ENCODE measurements at places on chromosomes 12 and 14.

GRCh38 chr12:101876322-101876860, 989 bp upstream of the DRAM1 start:
- DNase-seq, result no peak

GRCh38 chr14:72786378-72787350, 107.2 kb downstream of the DPF3 start:
- DNase-seq, result no peak

- DNase-seq, result no peak
Observed at GRCh38 chr14:102469261-102469660, 40.3 kb downstream of the ANKRD9 start.

GRCh38 chr14:38040411-38040810, 167.3 kb upstream of the SSTR1 start:
- no peak for DNase-seq

DNA sequence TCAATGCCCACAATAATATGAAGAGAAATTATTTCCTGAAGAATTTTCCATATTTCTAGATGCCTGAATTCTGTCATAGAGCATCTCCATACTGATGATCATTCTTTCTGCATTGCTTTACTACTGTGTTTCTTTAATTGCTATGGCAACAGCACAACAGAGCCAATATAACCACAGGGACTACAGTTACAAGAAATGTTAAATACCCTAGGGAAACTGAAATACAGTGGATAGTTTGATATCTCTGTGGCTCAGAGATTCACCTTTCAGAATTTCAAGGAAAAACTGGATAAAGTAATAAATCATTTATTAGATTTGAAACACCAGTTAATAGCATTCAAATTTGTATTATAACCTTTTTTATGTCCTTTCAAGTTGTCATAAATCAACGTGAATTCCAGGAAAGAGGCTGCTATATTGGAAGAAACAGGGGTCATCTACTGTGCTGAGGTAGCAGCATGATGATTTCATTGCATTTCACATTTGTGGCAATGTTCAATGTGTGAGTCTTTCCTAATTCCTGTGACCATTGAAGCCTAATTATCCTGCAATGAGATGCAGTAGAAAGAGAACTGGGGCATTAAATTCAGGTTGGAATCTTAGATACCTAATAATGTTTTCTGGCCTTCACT, 267.1 kb downstream of the LRFN5 start:
- no peak for DNase-seq

DNA sequence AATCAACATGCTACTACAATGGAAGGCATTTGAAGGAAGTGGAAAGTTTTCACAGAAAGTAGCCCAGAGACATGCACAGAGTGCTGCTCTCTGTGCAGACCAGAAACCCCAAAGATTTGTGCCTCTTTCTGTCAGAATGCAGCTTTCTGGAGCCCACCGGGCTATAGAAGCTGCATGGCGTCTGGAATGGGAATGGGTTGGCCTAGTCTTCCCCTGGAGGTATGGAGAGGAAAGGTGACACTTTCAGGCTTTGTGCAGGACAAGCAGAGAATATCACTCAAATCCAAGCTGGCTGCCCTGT, 21.3 kb upstream of the ZFP36L1 start:
- no peak for DNase-seq

DNA sequence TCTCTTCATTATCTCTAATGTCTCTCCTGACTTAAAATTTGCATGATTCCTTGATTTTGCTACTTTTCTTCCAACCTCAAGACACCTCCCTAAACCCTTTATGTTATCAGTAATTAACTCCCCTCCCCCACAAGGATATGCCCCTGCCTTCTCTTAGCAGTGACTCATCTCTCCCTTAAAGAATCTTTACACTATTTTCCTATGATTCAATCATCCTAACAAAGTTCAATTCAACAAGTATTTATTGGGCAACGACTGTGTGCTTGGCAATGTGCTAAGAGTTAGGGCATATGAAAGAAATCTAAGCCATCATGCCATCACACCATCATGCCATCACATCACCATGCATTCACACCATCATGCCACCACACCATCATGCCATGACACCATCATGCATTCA, 80.1 kb downstream of the ANO2 start:
- DNase-seq, result no peak

DNA sequence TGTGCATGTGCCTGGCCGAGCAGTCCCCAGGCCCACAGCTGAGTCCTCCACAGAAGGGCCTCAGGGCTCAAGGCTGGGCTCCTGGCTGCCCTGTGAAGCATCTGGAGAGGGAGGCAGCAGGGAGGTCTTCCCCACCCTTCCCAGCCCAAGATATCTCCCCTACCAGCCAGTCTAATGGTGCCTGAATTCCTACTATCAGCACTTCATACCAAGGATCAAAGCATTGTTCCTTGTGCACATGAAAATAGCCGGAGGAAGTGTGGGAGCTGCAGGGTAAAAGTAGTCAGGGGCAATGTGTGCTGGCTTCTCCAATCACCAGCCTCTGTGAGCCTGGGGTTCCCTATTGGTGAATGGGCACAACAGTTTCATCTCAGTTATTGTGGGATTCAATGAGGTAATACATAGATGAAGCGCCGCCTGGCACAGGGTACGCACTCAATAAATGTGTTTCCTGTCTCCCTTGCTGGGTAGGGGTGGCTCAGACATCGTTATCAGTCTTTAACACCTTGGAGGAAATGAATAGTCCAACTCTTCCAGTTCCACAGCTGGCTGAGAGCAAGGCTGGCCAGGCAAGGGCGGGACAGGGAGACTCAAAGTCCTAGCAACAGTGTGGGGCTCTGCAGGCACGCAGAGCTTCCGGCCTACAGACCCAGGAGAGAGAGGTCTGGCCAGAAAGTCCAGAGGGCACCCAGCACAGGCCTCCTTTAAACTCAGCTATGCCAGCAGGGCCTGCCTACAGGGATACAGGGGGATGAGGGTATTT, 39.1 kb upstream of the PNMA1 start:
- peak; percentile 95 for DNase-seq

DNA sequence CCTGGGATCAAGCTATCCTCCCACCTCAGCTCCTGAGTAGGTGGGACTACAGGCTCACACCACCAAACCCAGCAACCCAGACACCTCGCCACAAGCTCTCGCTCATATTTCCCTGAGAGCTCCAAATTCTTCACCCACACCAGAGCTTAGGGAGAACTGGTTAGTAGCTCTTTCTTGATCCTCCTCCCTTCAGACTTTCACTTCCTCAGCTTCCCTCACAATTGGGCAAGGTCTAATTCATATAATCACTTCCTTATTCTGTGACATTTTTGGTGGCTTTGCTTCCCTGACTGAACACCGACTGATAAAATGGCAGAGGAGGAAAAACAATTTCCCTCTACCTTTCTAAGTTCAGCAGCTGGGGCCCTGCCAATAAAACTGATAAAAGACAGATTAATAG, 88.5 kb downstream of the GXYLT1 start:
- DNase-seq, result peak; percentile 83

DNA sequence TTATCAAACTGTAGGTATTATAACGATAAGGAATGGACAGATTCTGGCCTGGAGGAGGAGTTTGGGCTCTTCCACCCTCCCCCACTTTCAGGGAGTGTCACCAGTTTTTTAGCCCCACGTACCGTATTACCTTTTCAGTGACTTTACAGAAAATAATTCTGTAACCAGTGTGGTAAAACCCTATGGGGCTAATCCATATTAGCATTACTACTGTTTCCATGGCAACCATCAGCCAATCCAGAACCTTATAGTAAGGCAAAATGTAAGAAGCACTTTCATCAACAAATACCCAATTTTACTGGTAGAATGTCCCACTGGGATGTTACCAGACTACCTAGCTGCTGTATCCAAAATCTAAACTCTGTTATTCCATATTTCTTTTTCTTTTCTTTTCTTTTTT, 50.7 kb downstream of the BICDL1 start:
- DNase-seq, result no peak

DNA sequence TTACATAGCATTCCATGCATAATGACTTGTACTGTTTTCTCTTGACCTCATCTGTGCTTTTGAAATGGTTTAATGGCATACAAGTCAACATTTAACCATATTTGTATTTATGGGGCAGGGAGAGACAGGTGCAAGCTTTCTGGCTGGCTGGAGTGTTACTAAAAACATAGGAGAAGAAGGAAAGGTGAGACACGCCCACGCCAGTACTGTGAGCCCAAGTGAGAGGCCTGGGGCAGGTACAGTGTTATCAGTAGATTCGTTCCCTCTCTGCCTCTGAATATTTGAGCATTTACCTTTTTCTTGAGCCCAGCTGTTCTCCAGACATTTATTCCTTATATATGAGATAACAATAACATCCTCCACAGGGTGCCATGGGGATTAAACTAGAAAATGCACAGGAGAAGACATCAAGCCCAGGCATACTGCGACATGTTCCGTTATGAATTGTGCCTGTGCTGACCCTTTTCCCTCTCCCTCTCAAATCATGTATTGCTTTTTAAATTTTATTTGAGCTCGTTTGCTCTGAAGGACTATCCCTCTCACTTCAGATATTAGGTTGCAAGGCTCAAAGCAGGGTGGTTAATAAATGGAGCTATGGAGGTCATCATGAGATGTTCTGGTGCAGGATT, 34.6 kb upstream of the TUBA1C start:
- DNase-seq, result no peak

DNA sequence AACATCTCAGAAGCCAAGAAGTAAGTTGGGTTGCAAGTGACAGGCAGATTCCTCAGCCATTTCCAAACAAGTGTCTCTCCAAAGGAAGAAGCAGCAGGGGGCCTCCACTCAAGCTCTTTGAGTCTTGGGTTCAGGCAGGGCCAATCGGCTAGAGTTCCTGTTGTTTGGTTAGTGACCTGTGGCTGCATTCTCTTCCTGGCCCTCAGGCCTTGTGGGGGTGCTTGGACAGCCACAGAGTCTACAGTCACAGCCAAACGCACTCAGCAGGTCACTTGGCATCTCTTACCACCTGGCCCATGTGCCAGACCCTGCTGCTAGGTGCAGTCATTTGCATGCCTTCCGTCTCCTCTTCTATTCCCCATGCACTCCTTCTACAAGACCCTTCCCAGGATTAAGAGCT, 353.9 kb downstream of the GRIN2B start:
- no peak for DNase-seq

- DNase-seq, result no peak
Observed at GRCh38 chr12:1662761-1663439, 28.0 kb upstream of the ADIPOR2 start.

DNA sequence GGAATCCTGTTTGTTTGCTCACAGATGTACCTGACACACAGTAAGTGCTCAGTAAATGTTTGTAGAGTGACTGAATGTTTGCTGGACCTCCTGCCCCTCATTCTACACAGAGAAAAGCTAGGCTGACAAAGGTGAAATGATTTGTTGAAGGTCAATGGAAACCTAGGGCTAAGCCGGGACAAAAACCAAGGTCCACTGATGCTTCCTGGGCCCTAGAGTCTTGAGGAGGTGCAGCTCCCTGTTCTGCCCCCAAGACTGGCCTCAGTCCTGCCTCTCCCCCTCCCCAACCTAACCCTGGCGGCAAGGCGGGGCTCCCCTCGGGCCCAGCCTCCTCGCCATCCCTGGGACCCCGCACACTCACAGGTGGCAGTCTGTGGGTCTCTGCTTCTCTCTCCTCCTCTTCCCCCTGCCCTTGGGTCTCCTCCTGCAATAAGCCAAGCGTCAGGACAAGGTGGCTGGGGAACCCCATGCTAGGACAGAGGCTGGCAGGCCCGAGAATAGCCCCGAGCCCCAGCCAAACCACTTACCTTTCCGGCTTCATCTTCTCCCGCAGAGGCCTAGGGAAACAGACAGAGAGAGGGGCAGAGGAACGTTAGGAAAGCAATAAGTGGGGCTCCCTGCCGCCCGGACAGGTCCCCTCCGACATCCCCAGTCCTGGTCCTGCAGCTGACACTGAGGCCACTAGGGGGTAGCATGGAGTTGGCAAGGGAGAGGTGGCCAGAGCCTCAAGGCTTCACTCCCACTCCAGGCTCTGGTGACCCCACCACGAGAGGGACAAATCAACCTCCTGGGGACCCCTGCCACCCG, 9.3 kb downstream of the PGF start:
- DNase-seq, result peak; percentile 70

DNA sequence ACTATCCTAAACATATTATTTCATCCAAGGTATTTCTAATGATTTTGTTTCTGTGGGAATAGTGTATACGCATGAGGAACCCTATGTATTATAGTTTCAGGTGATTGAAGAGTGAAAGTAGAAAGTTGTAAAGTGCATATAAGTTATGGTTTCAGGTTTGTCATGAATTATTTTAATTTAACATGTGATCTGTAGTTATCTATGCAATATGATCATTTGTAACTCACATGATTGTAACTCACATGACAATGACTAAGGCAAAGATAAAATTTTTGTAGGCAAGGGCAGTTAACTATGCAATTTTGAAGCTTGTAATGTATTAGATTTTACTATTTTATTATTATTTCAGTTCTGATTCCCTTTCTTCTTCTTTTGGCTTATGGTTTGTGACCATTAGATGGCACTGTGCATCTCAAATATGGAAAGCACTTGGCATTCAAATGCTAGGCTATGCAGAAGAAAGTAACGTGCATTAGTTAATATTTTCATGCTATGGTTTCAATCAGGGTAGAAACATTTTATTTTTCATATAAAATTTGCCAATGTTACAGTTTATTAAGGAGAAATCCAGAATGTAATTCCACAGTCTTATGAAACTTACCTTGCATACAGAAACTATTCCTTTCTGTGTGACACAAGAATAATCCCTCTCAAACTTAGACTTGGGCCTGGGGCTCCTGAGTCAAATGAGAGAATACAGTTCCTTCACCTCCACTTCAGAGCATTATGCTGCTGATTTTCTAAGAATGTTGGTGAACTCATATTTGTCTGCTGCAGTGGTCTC, 15.8 kb upstream of the TMEM30B start:
- peak; percentile 44 for DNase-seq

GRCh38 chr14:62864588-62864987, 180.7 kb downstream of the KCNH5 start:
- DNase-seq, result no peak

DNA sequence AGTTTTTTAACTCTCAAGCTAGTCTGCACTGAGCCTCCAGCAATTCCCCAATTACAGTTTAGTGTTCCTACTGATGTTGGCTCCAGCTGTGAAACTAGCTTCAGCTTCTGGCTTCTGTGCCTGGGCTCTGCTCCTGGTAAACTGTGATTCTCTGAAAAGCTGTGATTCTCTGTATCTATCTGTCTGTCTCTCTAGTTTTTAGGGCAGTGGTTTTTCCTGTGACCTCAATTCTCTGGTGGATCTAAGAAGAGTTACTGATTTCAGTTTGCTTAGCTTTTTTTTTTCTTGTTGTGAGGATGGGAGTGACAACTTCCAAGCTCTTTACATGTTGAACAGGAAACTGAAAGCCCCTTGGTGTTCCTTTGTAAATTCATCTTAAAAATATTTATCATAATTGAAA, 3.8 kb upstream of the HIF1A start:
- DNase-seq, result no peak

DNA sequence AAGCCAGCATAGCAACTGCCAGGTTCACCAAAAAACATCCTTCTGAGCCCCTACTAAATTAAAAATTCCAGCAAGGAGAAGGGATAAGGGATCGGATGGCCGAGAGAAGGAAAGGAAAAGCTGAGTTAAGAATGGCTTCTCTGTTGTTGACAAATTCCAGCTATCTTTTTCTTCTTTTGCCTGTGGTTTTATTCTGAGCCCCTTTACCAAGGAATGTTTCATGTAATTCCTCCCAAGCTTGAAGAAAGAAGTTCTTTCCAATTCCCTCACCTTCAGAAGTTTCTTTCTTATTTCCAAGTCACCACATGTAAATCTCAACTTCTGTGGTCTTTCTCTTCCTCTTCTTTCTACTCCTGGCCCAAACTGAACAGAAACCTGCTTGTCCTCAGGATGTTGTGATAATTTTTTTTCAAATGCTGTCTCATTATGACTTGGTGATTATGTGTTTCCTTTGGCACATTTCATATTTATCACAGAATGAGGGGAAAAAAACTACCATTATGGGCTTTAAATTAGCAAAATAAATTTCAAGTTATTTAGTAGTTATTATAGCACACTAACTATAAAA, 40.0 kb downstream of the FGD6 start:
- DNase-seq, result no peak

Measured in Kasumi-1 (cell line).